Right atrium auricular region (tissue), 2 donors: ENCODE measurements at places on chromosomes 13 and 19.

- no peak for DNase-seq
Observed at GRCh38 chr19:12834976-12835757, 788 bp upstream of the RTBDN start.

GRCh38 chr19:6056801-6057650 is 53.3 kb downstream of the RFX2 start:
- DNase-seq = peak; percentile 95

DNA sequence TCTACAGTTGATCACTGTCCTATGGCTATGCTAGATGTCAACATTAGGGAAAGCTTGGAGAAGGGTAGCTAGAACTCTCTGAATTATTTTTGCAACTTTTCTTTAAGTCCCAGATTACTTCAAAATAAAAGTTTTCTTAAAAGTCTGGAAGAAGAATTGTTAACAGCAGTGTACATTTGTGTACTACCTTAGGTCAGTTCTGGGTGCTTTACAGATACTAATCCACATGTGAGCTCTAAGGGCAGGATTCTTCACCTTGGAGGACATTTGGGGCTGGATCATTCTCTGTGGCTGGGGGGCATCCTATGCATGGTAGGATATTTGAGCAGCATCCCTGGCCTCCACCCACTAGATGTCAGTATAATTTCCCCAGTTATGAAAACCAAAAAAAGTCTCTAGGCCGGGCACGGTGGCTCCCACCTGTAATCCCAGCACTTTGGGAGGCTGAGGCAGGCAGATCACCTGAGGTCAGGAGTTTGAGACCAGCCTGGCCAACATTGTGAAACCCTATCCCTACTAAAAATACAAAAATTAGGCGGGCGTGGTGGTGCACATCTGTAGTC is 2.8 kb downstream of the BRME1 start:
- no peak for DNase-seq

DNA sequence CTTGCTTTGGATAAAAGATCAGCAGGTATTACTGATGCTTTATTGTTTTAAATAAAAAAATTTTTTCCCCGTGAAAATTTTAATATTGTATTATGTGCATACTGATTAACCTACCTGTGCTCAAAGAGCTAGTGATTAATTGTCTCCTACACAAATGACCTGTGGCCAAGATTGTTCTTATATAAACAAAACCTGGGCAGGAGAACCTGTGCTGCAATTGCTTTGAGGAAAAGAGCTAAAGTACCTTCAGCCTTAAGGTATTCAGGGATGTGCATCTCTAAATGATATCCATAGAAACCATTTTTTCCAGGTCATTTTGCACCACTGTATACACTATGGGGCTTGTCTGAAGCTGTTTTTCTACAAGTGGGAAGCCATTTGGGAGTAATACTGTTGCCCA is 1.2 kb downstream of the FRY start:
- no peak for DNase-seq

GRCh38 chr19:13068085-13068846 is 34.4 kb downstream of the LYL1 start:
- no peak for DNase-seq

GRCh38 chr13:52047463-52047862 is 23.0 kb downstream of the UTP14C start:
- DNase-seq = no peak

DNA sequence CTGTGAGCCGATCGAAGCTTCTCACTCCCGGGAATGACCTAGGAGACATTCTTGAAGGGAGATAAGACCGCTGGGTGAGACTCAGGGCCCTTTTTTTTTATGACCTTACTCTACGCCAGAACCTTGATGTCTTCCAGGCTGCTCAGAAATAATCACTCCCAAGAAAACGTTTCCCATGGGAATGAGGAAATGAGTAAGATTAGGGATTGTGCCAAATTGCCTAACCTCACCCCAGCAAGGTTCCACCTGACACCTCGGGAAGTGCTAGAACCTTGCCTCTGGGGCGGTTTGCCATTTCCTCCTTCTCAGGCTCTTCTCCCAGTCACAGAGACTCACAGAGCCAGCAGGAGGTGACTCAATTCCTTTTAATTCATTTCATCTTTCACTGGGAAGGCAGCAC is 2.3 kb downstream of the SLC46A3 start:
- peak; percentile 68 for DNase-seq

- DNase-seq = no peak
Observed at GRCh38 chr19:821231-821824, 427 bp downstream of the PLPPR3 start.

- no peak for DNase-seq
Observed at GRCh38 chr19:40313229-40313983, 28.3 kb upstream of the AKT2 start.

GRCh38 chr19:995051-995827 is 5.0 kb upstream of the GRIN3B start:
- no peak for DNase-seq

GRCh38 chr13:101309014-101309619 is 107.2 kb downstream of the NALCN start:
- no peak for DNase-seq
